Uterus (tissue), 4 donors: ENCODE measurements at places on chromosomes 16 and 17. TPM values are rescaled to one million over a fixed set of nuclear protein-coding genes. Genes with fewer than 3 reads are reported as not detected.
A peak's percentile ranks its signal among the peaks of the same experiment; 100 is the strongest.

Gene WFIKKN2
- total RNA-seq: not detected

Gene CARD14
- total RNA-seq: 1.4 TPM

Gene ENPP7
- total RNA-seq: not detected

Gene FOXJ1
- total RNA-seq: 0.51 TPM

Gene SOX9
- total RNA-seq: not detected

DNA sequence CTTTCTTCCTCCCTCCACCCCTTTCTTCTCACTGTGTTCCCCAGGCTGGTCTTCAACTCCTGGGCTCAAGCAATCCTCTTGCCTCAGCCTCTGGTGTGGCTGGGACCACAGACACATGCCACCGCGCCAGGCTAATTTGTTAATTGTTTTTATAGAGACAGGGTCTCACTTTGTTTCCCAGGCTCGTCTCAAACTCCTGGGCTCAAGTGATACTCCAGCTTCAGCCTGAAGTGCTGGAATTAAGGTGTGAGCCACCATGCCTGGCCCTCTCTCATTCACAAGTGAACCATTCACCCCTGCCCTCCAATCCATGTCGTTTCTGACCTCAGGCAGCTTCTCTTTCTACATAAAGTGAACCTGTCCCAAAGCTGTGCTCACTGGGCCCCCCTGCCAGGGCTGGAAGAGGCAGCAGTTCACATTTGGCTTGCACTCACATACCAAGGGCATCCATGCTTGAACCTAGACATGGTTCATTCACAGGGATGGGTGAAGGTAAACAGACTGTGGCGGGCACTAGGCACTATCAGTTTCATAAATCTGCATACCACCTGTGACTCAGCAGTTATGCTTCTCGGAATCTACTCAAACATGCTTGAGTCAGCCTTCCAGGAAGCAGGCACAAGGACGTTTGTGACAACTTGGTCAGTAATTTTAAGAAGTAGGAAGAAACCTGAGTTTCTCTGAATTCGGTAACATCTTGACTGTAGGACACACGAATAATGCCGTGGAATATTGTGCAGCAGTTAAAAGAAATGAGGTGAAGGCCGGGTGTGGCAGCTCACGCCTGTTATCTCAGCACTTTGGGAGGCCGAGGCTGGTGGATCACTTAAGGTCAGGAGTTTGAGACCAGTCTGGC, 6.0 kb upstream of the RNF213 start:
- H3K4me3 ChIP-seq: no peak overlapping the region
- H3K4me1 ChIP-seq: no peaks in the 10 kb centered on the region
- H3K27me3 ChIP-seq: no peaks in the 10 kb centered on the region
- H3K27ac ChIP-seq: peak overlapping the region; percentile 21
- DNase-seq: no peak

DNA sequence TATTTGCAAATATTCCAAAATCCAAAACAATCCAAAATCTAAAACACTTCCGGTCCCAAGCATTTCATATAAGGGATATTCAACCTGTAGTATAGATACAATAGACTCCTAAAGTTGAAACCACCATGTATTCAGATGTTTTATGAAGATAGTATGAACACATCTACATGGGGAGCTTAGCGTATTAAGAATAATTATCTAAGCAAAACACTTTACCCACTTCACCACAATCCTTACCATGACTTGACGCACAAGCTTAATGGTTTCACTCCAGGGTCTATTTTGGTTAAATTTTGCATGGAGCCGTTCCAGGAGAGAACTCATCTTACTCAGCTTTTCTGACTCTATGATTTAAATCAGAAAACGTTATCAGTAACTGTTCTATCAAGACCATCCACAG, 3.5 kb downstream of the MED1 start:
- no peaks in the 10 kb centered on the region for H3K4me1 ChIP-seq
- DNase-seq: no peak
- H3K4me3 ChIP-seq: no peak overlapping the region
- no peaks in the 10 kb centered on the region for H3K27me3 ChIP-seq

DNA sequence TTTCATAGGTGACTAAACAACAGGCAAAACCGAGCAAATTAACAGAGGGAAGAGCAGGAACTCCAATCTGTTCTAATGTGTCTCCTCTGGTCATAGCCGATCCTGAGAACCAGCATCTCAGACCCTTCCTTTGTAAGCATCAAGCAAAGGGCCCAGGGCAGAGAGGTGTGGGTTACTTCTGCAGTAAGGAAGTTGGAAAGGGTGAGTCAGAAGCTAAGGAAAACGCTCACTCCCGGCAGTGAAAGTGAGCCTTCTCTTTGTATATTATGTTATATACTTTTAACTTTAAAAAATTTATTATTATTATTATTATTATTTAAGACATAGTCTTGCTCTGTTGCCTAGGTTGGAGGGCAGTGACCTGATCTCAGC, 77.7 kb downstream of the MRM3 start:
- H3K27ac ChIP-seq: peak overlapping the region; percentile 81
- no peak overlapping the region for H3K4me3 ChIP-seq
- no peaks in the 10 kb centered on the region for H3K4me1 ChIP-seq
- H3K27me3 ChIP-seq: no peaks in the 10 kb centered on the region
- no peak for DNase-seq

DNA sequence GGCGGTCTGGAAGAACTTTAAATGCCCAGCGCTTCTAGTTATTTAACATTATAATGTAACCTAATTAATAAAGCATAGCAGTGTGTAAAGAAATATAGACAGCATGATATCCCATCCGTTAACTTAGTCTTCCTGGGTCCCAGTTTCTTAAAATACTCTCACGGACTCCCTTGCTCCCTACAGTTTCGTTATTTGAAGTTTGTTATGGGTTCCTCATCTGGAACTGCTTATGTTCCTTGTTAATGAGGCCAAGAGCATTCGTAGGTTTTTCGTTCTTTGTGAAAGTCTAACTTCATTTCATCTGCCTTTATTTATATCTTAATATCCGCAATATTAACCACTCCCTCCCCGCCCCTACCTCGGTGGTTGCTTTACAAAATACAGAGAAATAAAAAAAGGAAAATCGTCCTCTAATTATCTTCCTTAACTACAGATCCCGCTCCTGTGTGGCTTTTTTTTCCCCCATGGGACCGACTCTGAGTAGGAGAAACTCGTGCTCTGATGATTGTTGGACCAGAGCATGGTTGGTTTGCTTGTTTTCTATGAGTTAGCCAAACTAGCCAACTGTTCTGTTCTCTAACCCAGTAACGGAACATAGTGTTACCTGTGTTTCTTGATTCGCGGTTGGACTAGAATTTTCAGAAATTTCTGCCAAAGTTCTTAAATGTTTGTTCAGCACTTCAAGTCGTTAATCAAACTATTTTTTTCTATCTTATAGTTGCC, 863 bp downstream of the ADPRM start:
- no peak for DNase-seq
- no peaks in the 10 kb centered on the region for H3K36me3 ChIP-seq
- H3K27me3 ChIP-seq: no peaks in the 10 kb centered on the region

DNA sequence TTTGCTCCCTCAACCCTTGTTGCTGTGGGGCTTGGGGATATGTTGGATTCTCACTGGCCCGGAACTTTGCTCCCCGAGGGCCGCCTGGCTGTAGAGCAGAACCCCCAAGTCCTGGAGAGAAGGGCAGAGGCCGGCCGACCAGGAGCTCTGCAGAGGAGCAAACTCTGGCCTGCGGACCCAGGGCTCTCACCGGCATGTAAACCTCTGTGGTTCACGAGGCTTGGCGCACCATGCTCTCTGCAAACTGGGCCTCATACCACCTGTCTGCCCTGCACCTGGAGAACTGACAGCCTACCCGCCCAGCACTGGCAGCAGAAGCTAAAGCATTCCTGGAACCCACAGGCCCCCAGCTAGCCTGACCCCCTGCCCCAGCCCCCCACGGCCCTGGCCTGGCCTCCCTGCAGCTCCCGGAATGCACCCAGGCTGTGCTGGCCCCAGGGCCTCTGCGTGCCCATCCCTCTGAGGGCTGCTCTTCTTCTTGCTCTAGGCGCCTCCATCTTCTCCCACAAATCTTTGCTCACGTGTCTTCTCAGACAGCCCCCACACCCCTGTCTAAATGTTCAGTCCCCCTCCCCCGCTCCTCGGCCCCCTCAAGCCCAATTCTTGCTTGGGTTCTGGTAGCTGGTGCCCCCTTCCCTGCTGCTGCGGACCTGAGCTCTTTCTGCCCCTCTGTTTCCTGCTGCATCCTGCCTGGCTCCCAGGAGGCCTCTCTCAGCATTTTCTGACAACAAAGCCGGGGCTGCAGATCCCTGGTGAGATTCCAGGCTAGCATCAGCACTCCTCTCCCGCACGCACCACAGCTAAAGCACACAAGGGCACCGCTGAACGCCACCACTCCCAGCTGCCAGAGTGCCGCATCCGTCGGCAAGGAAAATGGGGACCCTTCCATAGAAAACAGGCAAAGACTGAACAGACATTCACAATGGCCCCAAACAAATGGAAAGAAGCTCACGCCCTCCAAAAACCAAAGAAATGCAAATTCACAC, 23.3 kb downstream of the ACTG1 start:
- H3K27ac ChIP-seq: no peak overlapping the region
- H3K36me3 ChIP-seq: no peaks in the 10 kb centered on the region
- H3K27me3 ChIP-seq: no peaks in the 10 kb centered on the region
- no peak for DNase-seq
- no peak overlapping the region for H3K4me3 ChIP-seq

GRCh38 chr17:48241131-48241591, 133.6 kb downstream of the SNX11 start:
- H3K27me3 ChIP-seq: no peaks in the 10 kb centered on the region
- H3K4me3 ChIP-seq: no peak overlapping the region
- no peaks in the 10 kb centered on the region for H3K36me3 ChIP-seq
- H3K27ac ChIP-seq: peak overlapping the region; percentile 8

- DNase-seq: no peak
- no peaks in the 10 kb centered on the region for H3K4me1 ChIP-seq
- H3K4me3 ChIP-seq: no peak overlapping the region
- no peaks in the 10 kb centered on the region for H3K36me3 ChIP-seq
- no peak overlapping the region for H3K27ac ChIP-seq
Measured at GRCh38 chr16:74611721-74612120, 4.8 kb upstream of the GLG1 start.

DNA sequence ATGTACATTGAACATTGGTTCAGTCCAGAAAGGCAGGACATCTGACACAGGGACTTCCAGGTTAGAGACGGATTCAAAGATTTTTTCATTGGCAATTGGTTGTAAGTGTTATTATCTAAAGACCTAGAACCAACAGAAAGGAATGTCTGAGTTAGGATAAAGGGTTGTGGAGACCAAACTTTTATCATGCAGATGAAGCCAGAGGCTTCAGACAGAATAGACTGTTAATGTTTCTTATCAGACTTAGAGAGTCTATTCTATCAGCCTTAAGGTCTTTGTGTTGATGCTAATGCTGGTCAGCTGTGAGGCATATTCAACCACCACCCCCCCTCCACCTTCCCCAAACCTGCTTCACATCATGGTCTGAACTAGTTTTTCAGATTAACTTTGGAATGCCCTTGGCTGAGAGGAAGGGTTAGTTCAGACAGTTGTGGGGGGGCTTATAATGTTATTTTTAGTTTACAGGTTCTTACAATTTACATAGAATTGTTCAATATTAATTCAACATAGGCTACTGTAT, 2.1 kb upstream of the ITGB3 start:
- H3K36me3 ChIP-seq: no peaks in the 10 kb centered on the region
- no peak overlapping the region for H3K4me3 ChIP-seq
- H3K4me1 ChIP-seq: no peaks in the 10 kb centered on the region
- H3K27ac ChIP-seq: no peak overlapping the region
- DNase-seq: no peak

DNA sequence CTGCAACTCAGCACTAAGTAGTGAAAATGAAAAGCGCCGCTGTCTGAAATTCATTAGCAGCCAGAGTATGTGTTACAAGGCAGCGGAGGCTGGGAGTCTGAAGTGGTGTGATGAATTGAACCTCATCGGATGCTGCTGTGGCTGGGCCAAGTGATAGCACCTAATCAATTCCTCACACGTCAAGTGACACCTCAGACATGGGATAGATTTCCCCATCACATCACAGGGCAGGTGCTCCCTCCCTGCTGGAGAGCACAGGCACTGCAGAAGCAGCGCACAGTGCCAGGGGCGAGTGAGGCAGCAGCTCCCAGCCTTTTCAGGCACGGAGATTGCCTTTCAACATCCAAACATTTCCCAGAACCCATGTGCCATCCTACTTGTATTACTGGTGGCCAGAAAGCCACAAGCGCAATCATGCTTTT, 32.2 kb downstream of the DRC3 start:
- no peaks in the 10 kb centered on the region for H3K27me3 ChIP-seq
- H3K4me1 ChIP-seq: no peaks in the 10 kb centered on the region
- no peak for DNase-seq
- H3K27ac ChIP-seq: no peak overlapping the region
- no peaks in the 10 kb centered on the region for H3K36me3 ChIP-seq
- H3K4me3 ChIP-seq: no peak overlapping the region

- H3K4me3 ChIP-seq: no peak overlapping the region
- no peak for DNase-seq
- no peak overlapping the region for H3K27ac ChIP-seq
- H3K27me3 ChIP-seq: no peaks in the 10 kb centered on the region
- H3K36me3 ChIP-seq: no peaks in the 10 kb centered on the region
Measured at GRCh38 chr16:57029161-57030160, 40.1 kb downstream of the NLRC5 start.

DNA sequence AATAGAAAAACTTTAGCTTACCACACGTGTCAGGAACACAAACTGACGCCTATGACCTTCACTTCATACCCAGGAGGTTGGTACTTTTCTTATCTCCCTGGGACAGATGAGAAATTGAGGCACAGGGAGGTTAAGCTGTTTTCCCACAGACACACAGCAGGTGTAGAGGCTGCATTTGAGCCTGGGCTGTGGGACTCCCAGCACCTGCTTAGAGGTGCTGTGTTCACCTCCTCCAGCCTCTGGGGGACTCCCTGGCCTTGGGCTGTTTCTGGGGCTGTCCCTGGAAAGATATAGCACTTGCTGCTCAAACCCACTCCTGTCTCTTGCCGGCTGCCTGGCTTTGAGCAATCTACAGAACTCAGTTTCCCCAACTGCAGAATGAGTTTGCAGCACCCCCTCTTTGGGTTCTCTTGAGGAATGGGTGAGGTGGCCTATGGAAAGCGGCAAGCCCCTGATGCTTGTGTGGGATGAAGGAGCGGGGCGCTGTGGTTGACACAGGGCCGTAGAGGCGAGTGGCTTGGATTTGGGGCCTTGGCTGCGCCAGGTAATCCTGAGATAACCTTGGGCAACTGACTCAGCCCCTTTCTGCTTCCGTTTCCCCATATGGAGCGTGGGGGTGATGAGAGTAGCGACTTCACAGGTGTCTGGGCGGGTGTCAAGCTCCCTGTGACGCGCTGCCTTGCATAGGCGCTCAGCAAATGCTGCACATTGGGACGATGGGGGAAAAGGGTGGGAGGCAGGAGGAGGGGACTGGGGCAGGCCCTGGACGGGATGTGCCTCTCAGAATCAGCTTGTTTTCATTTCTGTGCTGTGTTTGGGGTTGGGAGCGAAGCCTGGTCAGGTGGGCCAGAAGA, 104.5 kb upstream of the CIBAR2 start:
- no peak overlapping the region for H3K27ac ChIP-seq
- H3K4me3 ChIP-seq: no peak overlapping the region
- peaks cover 3% of the 10 kb centered on the region for H3K4me1 ChIP-seq
- no peak for DNase-seq
- H3K36me3 ChIP-seq: no peaks in the 10 kb centered on the region

GRCh38 chr16:67264277-67264676, 15.1 kb upstream of the PLEKHG4 start:
- no peaks in the 10 kb centered on the region for H3K36me3 ChIP-seq
- no peaks in the 10 kb centered on the region for H3K4me1 ChIP-seq
- H3K27ac ChIP-seq: no peak overlapping the region
- no peaks in the 10 kb centered on the region for H3K27me3 ChIP-seq
- H3K4me3 ChIP-seq: no peak overlapping the region

GRCh38 chr17:8338753-8339140, 893 bp upstream of the ODF4 start:
- no peaks in the 10 kb centered on the region for H3K36me3 ChIP-seq
- H3K4me1 ChIP-seq: no peaks in the 10 kb centered on the region
- no peaks in the 10 kb centered on the region for H3K27me3 ChIP-seq
- no peak for DNase-seq
